ENCODE measurements at places on chromosomes 5 and 9.
A peak's percentile ranks its signal among the peaks of the same experiment; 100 is the strongest.

GRCh38 chr9:134325096-134325812 is 1.0 kb upstream of the RXRA start:
- peak; percentile 27 for DNase-seq

GRCh38 chr9:124457887-124458431 is 7.7 kb downstream of the ADGRD2 start:
- DNase-seq = no peak

GRCh38 chr9:72313507-72313906 is 51.5 kb downstream of the ZFAND5 start:
- DNase-seq = no peak

DNA sequence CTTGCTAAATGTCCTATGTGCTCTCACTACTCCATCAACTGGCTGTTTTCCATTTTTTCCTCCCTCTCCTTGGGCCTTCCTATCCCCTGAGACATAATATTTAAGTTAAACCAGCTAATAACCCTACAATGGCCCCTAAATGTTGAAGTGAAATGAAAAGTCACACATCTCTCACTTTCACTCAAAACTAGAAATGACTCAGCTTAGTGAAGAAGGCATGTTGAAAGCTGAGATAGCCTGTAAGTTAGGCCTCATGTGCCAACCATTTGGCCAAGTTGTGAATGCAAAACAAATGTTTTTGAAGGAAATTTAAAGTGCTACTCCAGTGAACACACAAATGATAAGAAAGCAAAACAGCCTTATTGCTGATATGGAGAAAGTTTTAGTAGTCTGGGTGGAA is 48.8 kb upstream of the CDH10 start:
- DNase-seq = no peak

DNA sequence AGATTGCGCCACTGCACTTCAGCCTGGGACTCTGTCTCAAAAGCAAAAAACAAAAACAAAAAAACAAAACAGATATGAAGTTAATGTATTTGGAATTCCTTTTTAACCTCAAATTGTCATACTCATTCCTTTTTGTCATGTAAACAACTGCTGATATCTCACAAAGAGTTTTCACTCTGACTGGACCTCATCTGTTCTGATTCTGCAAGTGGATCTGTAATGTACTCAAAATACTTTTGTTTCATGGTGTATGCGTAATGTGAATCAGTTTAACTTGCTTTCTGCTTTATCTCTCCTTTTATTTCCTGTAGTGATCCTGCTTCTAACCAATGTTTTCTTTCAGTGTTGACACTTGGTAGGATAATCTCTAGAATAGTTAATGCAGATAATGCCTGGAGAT is 106.7 kb downstream of the FOCAD start:
- DNase-seq = no peak

DNA sequence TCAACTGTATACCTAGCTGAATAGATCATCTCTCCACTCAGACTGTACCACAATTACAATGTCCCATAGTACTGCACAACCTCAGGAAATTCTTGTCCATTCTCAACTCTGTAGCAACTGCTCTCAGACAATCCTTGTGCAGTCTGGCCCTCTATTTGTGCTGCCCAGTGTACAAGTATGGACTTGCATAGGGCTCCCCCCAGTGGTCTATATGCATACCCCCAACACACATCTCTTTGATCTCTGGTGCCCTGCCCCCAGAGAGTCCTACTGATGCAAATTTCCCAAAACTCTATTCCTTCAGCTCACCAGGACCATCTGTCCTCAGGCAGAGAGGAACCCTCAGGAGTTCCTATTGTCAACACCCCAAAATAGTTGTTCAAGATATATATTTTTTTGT is 205.3 kb downstream of the SLCO4C1 start:
- DNase-seq = no peak

DNA sequence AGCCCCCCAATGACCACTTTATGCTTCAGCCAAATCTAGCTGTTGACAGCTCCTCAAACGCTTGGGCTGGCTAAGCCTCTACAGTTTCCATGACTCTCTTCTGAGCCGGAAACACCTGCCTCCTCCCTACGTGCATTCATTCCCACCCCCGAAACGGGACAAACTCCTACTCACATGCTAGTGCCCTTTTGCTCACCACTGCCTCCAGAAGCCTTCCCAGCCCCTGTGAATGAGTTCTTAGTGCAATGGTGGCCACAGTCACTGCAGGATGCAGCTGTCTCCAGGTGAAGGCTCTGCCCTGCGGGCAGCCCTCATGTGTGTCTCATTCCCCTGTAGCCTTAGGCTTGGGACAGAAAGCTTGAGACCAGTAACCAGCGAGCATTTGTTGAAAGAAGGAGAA is 68.8 kb upstream of the DAB2IP start:
- DNase-seq = no peak

- no peak for DNase-seq
Observed at GRCh38 chr5:25330721-25331120, 685.9 kb upstream of the CDH10 start.

GRCh38 chr9:106859957-106860720 is 2.8 kb upstream of the ZNF462 start:
- DNase-seq = no peak

DNA sequence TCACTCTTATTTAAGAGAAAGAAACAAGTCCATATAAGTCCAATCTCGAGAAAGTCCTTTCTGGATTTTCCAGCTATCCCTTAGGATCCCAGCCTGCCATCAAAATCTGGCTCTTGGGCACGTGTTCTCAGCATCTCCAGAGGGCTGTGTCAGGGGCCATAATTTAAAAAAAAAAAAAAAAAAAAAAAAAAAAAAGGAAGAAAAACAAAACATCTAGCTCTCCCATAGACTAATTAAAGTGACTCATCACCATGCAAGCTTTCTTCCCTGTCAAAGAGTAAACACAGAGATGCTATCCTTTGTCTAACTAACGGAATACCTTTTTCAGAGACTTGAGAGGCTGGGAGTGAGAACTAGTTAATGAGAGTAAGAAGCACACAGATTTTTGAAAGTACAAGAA is 44.9 kb upstream of the MYO10 start:
- DNase-seq = no peak

- DNase-seq = no peak
Observed at GRCh38 chr5:34717426-34718327, 61.5 kb downstream of the RAI14 start.

DNA sequence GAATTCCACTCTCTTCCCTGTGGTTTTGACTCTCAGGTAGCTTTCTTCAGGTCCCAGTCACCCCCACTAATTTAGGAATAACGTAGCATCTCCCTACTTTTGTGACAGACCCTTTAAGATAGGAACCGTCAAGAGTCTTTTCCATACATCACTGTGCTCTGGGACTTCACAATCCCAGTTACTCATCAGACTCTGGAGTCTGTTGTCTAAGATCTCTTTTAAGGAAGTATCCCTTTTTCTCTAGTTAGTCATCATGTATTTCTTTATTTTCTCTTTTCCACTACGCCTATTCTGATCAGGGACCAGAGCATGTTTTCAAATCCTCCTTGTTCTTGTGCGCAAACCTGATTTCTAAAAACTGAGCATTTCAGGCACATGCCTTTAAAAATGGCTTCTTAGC is 143.0 kb downstream of the GOLPH3 start:
- DNase-seq = no peak

- DNase-seq = no peak
Observed at GRCh38 chr5:96124589-96124988, 162.9 kb upstream of the ELL2 start.

- no peak for DNase-seq
Observed at GRCh38 chr9:86700629-86701028, 246.7 kb downstream of the GAS1 start.

- DNase-seq = no peak
Observed at GRCh38 chr9:100379862-100380261, 27.1 kb upstream of the TEX10 start.

- no peak for DNase-seq
Observed at GRCh38 chr5:133713751-133714150, 101.4 kb upstream of the FSTL4 start.

DNA sequence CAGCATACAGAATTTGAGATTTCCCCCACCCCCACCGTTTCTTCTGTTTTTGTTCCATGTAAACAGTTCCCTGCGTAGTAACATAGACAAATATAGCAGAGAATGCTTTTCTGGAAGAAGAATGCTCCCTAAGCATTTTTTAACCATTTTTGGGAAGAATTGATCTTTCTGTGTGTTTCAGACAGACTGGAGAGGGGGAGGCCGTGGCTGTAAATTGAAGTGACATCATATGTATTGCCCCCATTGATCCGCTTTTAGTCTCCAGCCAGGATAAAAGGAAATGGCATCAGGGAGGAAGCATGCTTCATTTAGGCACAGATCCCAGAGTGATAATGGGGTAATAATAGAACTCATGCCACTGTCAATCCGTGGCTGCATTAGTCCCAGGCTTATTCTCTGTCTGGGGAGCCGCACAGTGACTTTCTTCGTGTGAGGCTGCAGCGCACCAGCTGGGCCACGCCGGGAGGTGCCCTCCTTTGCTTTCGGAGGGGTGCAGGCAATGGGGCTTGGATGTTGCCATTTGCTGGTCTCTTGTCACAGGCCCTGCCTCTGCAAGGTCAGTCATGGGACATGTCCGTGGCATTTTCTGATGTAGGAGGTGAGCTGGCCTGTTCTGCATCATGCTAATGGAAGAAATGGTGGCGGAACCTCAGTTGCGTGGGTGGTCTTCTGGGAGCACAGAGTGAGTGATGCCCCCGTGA is 261.5 kb downstream of the FANCC start:
- no peak for DNase-seq

GRCh38 chr5:179241764-179242370 is 103.4 kb downstream of the ADAMTS2 start:
- DNase-seq = no peak

DNA sequence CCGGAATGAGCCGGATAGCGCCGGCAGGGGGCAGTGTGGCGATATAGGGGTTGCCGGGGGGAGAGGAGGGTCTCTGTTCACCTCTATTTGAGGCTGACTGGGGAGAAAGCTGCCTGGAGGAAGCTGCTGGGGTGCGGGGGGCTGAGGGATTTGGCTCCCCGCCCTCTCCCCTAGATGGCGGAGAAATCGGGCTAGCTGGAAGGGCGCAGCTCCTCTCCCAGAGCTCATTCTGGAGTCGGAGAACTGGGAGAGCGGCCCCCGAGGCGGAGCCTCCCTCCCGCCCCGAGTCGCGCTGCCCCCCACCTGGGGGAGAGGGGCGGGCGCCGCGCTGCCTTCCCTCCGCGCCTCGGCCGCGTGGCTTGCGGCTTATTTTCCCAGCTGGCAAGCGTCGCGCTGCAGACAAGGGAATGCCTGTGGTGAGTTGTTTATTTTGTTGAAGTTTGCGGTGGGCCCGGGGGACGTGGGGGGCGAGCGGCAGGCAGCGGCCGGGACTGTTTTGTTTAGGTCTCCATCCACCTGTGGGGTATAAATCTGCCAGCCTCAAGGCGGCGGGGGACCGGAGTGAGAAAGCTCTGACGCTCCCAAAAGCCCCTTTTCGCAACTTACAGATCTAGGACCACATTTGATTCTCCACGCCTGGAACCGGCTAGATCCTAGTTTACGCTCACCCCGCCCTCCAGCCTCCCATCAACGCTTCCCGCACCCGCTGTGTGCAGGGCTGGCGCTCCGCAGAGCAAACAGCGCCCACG is 4.1 kb upstream of the RGMB start:
- peak; percentile 57 for DNase-seq

DNA sequence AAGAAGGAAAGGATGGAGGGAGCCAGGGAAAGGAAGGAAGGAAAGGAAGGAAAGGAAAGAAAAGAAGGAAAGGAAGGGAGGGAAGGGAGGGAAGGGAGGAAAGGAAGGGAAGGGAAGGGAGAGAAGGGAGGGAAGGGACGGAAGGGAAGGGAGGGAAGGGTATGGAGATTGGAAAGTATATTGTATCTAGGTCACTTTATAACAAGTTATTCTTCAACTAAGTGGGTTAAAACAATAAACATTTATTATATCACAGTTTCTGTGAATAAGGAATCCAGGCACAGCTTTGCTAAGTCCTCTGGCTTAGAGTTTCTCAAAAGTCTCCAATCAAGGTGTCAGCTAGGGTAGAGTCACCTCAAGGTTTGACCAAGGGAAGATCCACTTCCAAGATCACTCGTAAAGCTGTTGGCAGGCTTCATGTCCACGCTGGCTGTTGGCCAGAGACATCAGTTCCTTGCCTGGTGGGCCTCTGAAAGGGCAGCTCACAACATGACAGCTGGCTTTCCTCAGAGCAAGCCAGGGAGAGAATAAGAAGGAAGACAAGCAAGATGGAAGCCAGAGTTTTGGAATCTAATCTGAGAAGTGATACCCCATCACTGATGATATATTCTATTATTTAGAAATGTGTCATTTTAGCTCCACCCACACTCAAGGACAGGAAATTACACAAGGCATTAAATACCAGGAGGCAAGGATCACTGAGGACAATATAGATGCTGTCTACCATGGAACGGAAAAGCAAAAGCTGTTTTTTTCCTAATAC is 105.1 kb downstream of the DEPDC1B start:
- no peak for DNase-seq

- DNase-seq = no peak
Observed at GRCh38 chr5:135032999-135033861, 798 bp downstream of the PITX1 start.

DNA sequence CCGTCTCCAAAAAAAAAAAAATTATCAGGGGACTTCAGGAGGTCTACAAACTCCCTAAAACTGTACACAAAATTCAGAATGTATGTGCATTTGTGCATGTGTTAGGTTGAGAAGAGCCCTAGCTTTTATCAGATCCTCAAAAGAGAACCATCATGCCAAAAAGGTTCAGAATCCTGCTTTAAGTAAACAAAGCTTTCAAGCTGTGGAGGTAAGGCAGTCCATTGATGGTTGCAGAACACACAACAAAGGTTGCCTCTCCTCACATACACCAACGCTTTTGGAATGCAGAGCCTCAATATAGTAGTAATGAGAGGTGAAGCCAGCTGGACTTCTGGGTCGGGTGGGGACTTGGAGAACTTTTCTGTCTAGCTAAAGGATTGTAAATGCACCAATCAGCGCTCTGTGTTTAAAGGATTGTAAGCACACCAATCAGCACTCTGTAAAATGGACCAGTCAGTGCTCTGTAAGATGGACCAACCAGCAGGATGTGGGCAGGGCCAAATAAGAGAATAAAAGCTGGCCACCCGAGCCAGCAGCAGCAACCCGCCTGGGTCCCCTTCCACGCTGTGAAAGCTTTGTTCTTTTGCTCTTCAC is 57.9 kb upstream of the RNF38 start:
- DNase-seq = no peak

- DNase-seq = no peak
Observed at GRCh38 chr9:23733495-23734078, 92.5 kb downstream of the ELAVL2 start.

DNA sequence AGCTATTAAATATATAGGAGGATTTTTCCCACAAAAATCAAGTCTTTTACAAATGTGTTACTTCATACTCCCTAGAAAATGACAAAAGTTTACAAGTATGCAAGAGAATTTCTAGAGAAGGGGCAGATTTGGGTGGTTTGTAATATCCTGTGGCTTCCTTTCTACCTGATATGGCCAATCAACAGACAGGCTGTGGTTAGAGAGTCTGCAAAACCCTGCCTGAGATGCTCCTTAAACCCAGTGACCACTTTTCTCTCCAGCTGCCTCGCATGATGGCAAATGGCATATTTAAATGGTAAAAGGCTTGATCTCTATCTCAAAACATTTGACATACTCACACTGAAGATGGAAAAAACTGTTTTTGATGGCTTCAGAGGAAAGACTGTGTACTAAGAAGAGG is 550.1 kb upstream of the ZNF462 start:
- DNase-seq = no peak

Data from stimulated activated CD4-positive, alpha-beta T cell treated with anti-CD3 and anti-CD28 coated beads, Interleukin-12 subunit alpha, Interleukin-12 subunit beta, amount 100 ng/mL, for 4 hours (primary cell).